ENCODE measurements at places on chromosomes 5 and 9.

GRCh38 chr9:9913276-9913832, 699.4 kb downstream of the PTPRD start:
- DNase-seq = no peak

- DNase-seq = no peak
These were observed 75.1 kb upstream of the SLC25A51 start for GRCh38 chr9:37978983-37979382.

- DNase-seq = no peak
These were observed 14.1 kb upstream of the XPA start for GRCh38 chr9:97711223-97711626.

DNA sequence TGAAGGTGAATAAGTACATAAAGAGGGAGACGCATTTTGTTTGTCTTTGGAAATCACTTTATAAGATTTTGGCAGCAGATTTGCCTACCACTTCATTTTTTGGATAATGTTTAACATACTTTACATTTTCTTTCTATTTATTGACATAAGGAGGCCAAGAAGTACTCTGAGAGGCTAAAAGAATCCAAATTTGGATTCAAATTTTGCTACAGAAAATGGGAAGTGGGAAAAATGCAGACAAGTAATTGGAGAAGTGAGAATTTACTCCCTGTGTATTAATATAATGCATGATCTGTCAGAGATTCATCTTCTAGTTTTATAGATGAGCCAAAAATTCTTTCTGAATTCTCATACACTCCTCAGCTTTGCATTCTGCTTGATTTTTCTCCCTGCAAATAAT, 411.2 kb upstream of the CTNND2 start:
- no peak for DNase-seq
